ENCODE measurements at places on chromosomes 6 and 20.

DNA sequence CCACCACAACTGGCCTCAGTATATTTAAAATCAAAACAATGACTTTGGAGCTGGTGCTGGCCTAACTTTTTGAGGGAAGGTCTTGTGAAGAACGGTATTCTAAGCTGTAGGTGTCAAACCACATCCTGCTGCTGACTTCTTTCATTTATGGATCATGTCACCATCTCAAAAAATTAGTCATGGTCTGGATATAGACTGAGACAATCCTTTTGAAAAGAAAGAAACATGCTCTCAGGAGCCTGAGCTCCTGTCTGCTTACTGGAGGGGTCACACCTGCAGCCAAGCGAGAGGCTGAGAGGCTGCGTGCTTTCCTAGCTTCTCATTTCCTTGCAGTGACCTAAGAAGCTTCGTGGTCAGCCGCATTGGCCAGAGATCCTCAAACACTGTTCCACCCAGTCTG is 55.2 kb downstream of the TIAM2 start:
- DNase-seq = no peak

- DNase-seq = no peak
Observed at GRCh38 chr6:22003287-22003686, 293.5 kb downstream of the PRL start.

DNA sequence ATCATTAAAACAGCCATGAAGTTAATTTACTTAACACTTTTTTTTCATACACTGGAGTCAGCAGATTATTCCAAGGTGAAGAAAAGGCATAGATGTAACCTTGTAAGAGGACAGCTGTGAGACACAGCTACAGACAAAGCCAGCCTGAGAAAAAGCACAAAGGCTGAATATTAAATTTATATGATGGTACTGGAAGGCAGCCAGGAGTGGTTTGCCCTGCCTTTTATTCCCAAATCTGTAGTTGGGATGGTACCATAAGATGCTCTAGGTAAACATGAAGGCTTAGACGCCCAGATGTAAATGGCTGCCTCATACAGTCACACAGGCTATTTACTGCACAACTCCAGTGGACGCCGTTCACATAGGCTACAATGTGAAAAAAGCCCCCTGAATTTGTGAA is 42.1 kb upstream of the LOC128125822 start:
- DNase-seq = no peak

DNA sequence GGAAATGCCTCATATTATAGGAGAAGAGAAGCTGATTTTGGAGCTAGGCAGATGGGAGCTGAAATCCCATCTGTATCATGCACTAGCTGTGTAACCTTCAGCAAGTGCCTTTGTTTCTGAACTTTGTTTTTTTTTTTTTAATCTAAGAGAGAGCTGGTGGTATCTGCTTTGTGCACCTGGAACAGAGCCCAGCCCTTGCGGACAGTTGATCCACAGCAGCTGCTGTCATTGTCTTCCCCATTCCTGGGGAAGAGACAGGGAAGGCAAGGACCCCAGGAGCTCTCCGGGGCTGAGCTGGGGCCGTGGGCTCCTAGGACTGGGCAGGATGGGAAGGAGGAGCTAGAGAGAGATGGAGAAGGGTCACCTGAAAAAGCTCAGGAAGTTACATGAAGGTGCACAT is 92.1 kb downstream of the SYNJ2 start:
- DNase-seq = no peak

DNA sequence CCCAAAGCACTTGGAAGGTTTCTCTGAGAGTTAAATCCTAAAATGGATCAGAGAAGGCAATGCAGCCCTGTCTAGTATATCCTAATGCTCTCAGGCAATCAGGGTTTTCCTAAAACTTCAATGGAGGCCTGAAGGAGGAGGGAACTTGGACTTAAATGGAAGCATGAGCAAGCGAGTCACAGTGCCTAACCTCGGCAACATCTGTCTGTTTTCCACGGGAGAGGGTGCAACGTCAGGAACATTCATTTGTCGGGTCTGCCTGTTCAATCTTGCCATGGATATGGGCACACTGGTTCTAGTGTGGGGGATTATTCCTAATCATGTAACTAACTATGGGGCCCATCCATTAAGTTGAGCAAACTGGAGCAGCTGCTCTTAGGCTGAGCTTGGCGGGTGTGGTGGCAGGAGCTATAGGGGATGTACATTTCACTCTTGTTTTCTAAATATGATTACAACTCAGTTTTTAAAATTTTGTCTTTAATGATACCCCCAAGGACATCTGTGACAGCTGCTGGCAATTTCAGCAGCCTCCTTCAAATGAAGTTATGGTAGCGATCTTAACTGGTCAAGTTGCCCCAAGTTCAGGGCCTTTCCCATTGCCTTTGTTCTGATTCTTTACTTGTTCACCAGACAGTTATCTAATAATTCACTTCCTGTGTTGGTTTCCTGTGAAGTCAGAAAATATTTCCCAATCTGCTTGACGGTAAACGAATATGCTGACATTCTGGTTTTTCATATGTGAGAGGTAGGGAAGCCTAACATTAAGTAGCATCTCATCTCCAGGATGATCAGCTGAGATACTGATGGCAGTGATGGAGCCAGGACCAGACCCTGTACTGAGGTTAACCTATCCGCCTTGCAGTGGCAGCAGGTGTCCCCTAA is 21.6 kb downstream of the DSE start:
- no peak for DNase-seq

DNA sequence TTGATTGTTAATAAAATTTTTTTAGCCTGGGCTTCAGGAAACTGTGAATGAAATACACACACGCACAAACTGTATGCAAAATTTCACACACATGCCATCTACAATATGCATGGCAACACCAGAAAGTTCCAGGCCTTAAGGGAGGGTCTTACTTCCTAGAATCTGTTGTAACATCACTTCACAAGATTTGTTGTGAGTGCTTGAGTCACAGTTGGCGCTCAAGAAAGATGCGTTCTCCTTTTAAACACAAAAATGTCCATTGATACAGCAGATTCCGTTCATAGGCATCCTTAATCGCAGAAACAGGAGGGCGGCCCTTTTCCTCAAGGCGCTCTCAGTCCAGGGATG is 485 bp upstream of the RTF2 start:
- no peak for DNase-seq

DNA sequence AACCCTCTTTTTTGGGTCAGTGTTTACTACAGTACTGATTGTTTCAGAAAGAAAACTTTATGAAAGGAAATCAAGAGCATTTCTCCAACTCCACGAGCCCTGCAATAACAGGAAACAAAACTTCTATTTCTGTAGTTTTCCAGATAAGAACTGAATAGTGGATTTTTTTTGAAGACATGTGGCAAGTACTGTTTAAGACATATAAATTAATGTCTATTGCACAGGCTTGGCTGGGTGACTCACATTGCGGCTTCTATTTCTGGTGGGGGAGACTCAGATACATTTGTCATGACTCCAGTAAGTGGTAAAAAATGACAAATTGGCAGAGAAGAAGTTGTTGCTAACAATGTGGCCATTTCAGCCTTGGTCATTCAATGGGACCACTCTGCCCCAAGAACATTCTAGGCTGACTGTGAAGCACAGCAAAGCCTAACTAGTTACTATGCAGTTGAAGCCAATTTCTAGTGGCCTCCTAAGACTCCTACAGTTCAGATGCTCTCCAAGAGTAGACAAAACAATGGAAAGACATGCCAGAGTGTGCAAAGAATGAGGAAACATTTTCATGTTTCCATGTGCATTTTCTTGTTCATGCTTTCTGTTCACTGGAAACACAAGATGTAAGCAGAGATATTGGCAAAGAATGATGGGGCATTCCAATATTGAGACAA is 200.9 kb downstream of the EDN1 start:
- no peak for DNase-seq

GRCh38 chr6:111590209-111590980 is 15.3 kb downstream of the TRAF3IP2 start:
- no peak for DNase-seq

- peak; percentile 99 for DNase-seq
Observed at GRCh38 chr6:53064726-53065265, 408 bp upstream of the FBXO9 start.

DNA sequence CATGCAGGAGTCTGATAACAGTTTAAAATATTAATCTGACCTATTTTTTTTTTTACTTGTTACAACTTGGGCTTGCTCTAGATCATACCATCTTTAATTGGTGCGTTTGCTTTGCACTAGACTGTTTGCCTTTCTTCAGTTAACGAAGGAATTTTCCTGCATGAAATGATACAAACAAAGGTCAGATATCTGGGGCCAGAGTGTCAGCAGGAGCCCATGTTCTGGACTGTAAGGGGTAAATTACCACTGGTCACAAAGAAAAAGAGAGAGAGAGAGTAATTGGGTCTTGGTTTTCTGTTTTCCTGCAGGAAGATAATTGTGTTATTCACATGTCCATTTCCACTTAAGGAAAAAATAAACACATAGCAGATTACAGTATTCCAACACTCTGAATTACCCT is 399.4 kb upstream of the MARCKS start:
- DNase-seq = no peak

DNA sequence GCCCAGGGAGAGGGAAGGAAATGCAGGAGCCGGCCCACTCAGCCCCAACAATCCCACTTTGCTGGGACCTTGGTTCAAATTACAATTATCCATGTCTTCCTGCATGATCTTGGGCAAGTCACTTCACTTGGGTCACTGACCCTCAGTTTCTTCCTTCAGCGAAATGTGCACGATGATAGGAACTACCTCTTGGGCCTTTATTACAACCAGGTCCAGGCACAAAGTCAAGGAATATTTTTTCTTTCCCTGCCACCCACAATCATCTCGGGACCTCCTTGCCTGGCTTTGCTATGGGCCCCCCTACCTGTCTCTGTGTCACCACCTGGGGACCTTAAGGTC is 358 bp upstream of the PLTP start:
- no peak for DNase-seq

- no peak for DNase-seq
Observed at GRCh38 chr20:45470262-45470931, 844 bp downstream of the WFDC2 start.

GRCh38 chr20:49245921-49246740 is 26.9 kb downstream of the DDX27 start:
- DNase-seq = peak; percentile 20

- no peak for DNase-seq
Observed at GRCh38 chr6:47307362-47308197, 2.1 kb downstream of the TNFRSF21 start.

- no peak for DNase-seq
Observed at GRCh38 chr6:162538643-162539064, 188.9 kb downstream of the PRKN start.

GRCh38 chr6:89432875-89433251 is at the start of gene ANKRD6:
ANKRD6 (plus strand) TSS chr6:89433152; CDS start chr6:89566977, 133,825 bp downstream.
- DNase-seq = peak; percentile 79

DNA sequence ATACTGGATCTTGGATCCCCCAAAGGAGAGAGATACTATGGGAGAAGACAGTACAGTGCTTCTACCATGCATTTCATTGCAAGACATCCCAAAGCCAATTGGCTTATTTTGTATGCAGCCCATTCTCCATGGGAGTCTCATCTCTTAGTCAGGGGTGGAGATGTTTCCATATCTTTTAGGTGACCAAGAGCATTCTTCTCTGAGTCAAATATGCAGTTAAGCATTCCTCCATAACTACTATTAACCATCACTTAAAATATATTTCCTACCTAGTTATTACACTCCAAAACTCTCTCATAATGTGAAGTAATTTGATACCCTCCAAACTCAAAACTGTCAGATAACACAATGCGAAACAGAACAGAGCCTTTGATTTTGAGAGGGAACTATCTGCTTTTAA is 542.6 kb downstream of the HDGFL1 start:
- no peak for DNase-seq

DNA sequence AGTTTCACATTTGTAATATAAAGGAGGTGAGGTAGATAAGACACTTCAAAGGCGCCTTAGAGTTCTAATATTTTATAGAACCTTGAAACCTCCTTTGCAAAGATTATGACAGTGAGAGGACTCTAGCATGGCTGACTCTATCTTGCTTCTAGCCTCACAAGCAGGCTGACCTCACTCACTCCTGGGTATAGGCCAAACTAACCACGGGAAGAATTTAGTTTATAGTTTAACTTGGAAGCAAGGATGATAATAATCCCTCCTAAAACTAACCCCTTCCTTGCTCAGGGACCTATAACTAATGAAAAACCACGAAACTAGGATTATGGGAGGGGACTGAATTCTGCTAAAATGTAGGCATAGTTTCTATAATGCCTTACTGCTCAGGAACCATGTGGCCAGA is 84.3 kb downstream of the FILIP1 start:
- DNase-seq = no peak

- DNase-seq = peak; percentile 38
Observed at GRCh38 chr6:153231048-153231646, 100.1 kb upstream of the RGS17 start.

GRCh38 chr6:30985490-30985889 is 2.0 kb downstream of the MUC21 start:
- no peak for DNase-seq

GRCh38 chr20:6920991-6921613 is 153.6 kb downstream of the BMP2 start:
- DNase-seq = no peak

- DNase-seq = no peak
Observed at GRCh38 chr6:120869397-120869796, 464.9 kb downstream of the TBC1D32 start.

DNA sequence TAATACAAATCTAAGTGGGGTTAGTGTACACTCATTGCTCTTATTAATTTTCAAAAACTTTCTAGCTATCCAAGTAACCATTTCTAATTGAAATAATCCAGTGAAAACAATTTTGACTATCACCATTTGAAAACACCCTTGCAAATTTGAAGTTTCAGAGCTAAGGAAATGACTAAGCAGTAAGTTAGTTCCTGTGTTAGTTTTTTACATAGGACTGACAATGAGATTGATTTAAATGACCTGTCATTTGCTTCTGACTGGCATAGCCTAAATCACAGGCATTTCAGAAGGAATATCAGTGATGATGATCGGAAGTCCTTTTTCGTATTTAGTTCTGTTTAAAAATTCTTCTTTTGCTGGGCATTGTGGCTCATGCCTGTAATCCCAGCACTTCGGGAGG is 27.0 kb downstream of the STK4 start:
- no peak for DNase-seq

GRCh38 chr6:146925846-146926245 is 278.4 kb upstream of the STXBP5 start:
- no peak for DNase-seq

- peak; percentile 19 for DNase-seq
Observed at GRCh38 chr20:44324343-44324742, 12.5 kb upstream of the R3HDML start.

GRCh38 chr6:44921798-44922197 is 406.3 kb upstream of the RUNX2 start:
- DNase-seq = no peak

All from LoVo (cell line).